Pons (tissue), 1 donor: ENCODE measurements at places on chromosomes 5 and 9.

GRCh38 chr9:117242082-117242481, 172.8 kb downstream of the ASTN2 start:
- DNase-seq, result no peak

- peak; percentile 22 for DNase-seq
These were observed 1141.0 kb downstream of the CDH12 start for GRCh38 chr5:21711866-21712758.

- DNase-seq, result no peak
These were observed 119.6 kb downstream of the DROSHA start for GRCh38 chr5:31412324-31412723.

- DNase-seq, result no peak
These were observed 252.8 kb downstream of the PSAT1 start for GRCh38 chr9:78549711-78550110.

DNA sequence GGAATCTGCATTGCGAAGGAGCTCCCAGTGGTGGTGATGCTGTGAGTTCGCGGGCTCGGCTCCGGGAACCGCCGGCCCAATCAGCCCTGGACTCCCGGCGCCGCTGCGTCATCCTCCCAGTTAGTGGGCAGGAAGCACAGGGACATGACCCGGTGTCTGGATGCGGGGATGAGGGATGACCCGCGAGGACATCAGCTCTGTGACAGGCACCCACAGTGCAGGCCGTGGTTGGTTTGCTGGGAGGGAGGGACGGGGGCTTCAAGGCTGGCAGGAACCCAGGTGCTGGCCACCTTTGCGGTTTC, 996 bp downstream of the NXNL2 start:
- DNase-seq, result no peak

DNA sequence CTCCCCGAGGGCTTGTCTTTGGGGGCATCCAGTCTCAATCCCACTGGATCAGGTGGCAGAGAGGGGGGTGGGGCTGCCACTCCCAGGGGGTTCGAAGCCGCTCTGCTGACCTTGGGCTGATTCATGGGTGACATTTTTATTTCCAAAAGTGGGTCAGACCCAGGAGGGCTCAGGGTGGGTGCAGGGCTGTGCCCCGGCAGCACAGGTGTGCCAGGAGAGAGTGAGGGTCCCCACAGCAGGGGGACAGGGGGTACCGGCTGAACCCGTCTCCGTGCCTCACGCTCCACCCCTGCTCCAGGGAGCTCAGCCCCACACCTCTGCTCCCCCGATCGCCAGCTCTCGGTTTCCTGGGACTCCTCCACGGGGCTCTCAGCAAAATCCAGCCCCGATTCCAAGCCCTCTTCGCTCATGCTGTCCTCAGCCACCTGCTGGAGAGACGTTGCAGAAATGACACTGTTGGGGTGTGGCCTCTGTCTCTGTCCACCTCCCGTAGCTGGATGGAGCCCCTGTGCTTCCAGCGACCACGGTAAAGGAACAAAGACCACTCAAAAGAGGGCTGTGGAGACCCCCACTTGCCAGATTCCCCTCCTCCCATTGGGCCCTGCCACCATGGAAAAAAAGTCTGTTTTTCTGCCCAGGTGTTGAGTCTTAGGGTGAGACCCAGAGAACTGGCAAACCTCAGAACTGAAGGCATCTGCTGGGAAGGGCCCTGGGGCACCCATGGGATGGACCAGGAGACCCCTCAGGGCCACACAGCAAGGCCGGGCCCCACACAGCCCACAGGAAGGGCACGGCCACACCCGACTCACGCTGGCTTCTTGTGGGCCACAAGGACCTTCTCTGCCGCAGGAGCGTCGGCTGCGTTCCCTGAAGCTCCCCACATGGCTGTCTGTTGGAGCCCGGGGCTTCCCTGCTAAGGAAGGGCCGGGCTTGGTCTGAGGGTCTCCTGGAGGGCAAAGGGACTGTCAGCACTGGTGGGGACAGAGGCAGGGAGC, 10.6 kb upstream of the QSOX2 start:
- no peak for DNase-seq

GRCh38 chr5:61450493-61451279, 118.6 kb downstream of the ZSWIM6 start:
- DNase-seq, result peak; percentile 62

- DNase-seq, result no peak
These were observed 152.2 kb downstream of the GADD45G start for GRCh38 chr9:89756891-89757537.

- DNase-seq, result no peak
These were observed 113.8 kb downstream of the GNAQ start for GRCh38 chr9:77917800-77918199.

- peak; percentile 53 for DNase-seq
These were observed 98.7 kb downstream of the C5orf15 start for GRCh38 chr5:133869519-133870335.

DNA sequence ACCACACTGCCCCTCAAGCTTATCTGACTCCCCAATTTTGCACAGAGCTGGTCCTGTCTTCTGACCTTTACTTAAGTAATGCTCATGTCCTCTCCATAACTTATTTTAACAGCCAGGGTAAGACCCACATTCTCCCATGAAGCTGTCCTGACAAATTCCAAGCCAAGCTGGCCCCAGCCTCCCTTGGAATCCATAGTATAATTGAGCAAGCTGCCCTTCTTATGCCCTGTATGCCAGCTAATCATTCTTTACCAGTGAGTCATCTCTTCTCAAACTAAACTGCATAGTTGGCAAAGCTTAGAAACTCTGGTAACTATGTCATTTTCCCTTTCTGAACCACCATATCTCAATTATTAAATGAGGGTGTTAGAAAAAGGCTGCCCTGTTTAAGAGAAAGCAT, 92.4 kb downstream of the NFIB start:
- DNase-seq, result no peak

DNA sequence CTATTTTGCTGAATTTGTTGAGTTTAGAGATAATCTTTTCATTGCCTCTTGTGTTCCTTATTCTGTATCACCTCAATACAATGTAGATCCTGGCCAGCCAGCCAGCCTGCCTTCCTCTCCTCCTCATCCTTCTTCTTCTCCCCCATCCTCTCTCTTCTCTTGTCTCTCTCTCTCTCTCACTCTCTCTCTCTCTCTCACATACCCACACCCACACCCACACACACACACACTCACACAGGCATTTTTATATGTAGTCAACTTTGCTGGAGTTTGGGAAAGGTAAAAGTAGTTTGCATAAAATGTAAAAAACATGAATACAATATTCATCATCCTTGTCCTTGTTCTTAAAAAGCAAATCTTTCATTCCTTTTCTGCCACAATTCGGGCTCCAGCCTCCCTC, 60.5 kb downstream of the ZFAND5 start:
- DNase-seq, result no peak

DNA sequence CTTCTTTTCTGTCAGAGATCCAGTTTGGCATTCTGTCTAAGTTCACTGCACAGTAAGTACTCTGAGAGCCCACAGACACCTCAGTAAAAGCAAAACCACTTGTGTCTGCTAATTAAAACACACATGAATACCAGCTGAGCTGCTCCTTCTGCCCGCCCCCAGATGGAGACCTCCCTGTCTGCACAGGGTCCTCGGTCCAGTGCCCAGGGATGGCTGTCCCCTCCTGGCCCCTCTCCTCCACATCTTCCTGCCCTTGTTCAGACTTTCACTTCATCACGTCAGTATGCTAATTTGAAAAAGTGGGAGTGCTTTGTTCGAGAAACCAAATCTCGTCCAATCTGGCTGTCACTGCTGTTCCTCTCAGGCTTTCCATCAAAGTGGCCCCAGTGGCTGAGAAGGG, 43.5 kb downstream of the LIX1 start:
- DNase-seq, result peak; percentile 39

DNA sequence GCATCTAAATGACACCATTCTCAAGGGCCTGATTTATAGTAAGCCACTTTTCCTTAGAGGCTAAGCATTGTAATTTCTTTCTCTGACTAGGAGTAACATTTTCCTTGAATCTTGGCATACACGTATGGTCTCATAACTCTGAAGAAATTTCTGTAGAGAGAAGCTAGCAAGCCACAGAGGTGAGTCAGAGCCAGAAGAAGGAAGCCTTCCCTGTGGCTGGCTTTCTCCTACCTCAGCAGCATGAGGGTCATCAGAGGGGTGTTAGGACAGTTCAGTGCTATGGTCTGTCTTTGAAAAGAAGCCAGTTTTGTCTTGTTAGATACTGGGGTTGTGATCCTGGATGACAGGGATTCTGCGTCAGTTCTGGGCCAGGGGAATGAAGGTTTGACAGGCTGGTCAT, 3.2 kb downstream of the SNX30 start:
- no peak for DNase-seq

DNA sequence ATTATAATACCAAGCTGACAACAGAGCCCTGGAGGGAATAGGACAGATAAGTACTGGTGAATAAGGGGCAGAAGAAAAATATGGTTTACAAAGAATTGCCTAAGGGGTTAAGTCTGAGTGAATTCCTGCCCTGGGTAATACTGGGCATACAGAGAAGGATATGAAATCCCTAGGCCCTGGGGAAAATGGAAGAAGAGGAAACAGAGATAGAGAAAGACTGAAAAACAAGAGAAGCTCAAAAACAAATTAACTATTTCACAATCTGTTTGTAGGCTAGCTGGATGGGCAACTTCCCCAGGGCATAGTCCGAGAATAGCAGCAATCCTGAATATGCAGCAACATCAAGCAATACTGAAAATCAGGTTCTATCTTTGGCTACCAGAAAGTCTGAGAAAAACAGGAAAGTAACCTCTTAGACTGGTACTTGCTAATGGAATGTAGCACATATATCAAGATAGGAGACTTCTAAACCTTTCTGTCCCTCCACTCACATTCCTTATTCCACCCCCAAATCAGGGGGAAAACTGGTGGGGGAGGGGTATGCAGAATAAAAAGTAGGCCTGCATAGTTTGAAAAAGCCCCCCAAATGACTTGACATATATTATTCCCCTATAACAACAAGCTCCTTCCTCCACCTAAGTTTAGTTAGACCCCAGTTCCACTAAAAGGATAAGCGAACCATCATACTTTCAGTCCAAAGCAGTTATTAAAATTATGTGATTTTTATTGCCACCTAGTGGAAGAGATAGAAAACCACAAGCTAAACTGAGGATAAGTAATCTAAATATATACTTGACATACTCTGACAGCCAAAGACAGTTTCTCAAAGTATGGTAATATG, 20.6 kb downstream of the SLC38A9 start:
- DNase-seq, result peak; percentile 88

- no peak for DNase-seq
These were observed 137.4 kb upstream of the DMAC1 start for GRCh38 chr9:7936996-7937395.

GRCh38 chr9:33297432-33297831, 7.1 kb downstream of the NFX1 start:
- peak; percentile 87 for DNase-seq

DNA sequence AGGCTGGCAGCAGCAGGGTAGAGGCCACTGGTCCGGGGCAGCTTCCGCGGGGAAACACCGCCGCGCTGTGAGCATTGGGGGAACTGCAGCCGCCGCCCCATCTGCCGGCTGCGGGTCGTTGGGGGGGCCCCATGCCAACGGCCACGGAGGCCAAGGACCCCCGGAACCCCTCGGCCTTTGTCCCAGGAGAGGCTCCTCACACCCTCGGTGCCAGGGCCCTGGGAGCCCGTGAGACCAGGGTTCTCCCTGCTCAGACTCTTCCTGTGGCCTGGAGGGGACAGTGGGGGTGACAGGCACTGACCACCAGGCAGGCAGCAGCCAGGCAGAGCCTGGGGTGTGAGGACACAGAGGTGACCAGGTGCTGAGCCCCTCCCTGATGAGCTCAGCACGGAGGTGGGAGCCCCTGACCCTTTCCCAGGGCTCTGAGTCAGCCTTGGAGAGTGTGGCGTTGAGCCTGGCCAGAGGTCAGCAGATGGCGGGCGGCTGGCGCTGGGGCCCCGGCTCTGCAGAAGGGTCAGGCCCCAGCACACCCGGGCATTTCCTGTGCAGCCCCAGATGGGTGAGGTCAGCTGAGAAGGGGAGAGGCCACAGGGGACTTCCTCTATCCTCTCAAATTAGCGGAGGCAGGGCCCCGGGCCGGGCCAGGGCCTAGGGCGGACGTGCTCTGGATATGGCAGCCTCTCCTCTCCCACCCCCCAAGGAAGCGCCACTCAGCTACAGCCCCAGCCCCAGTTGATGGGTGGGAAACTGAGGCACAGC, 17.9 kb upstream of the EGFL7 start:
- peak; percentile 45 for DNase-seq

- DNase-seq, result no peak
These were observed 1167.6 kb downstream of the CDH12 start for GRCh38 chr5:21685522-21685921.

DNA sequence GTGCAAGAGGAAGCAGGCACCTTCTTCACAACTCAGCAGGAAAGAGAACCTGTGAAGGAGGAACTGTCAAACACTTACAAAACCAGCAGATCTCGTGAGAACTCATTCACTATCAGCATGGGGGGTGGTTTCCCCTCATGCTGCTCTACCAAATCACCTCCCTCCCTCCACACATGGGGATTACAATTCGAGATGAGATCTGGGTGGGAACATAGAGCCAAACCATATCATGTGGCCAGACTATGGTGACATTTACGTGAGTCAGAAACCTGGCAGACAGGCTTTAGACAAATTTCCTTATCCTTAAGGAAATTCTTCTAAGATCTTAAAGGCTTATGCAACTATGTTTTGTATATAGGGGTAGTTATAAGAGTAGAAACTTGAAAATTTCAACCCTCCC, 8.7 kb upstream of the AOPEP start:
- DNase-seq, result no peak

DNA sequence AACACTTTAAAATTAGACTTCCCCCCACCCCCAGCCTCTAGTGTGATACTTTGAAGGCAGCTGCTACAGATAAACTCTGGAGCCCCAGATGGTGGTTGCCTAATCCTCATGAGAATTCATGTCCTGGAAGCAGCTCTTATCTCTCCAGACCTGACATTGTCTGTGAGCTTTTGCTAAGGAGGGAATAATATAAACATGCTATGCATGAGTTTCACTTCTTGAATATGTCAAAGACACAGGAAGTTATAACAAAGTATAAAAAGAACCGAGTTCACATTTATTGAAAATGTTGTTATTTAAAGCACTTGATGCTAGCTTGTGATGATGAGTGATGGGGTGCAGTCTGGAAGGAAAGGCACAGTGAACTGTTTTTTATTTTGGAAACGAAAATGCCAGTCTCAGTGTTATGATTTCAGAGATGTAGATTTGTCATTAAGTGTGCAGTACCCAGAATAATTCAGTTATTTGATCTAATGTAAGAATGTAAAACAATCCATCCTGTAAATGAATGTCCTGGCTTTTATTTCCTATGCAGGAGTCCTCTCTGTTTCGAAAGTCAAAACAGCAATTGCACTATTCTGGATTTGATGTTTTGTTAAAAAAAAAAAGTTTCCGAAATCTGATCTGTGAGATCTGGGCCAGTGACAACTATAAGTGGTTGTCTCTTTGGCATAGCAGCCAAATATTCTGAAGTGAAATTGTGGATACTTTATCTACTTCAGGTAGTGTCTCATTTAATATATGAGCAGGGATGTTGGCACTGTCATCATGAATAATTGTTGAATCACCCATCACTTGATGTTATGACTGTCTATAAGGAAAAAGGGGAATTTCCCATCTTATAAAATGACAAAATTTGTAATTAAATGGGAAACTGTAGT, 77.0 kb downstream of the ZCCHC7 start:
- peak; percentile 10 for DNase-seq
